GM23248 (cell line): ENCODE measurements at places on chromosomes 5 and 9. TPM values are rescaled to one million over a fixed set of nuclear protein-coding genes. Genes with fewer than 3 reads are reported as not detected.
A peak's percentile ranks its signal among the peaks of the same experiment; 100 is the strongest.

- no peak for DNase-seq
Observed at GRCh38 chr9:26412446-26412845, 480.2 kb downstream of the CAAP1 start.

GRCh38 chr5:157384971-157385709 lies 74.9 kb upstream of the NIPAL4 start:
- DNase-seq = peak; percentile 98

DNA sequence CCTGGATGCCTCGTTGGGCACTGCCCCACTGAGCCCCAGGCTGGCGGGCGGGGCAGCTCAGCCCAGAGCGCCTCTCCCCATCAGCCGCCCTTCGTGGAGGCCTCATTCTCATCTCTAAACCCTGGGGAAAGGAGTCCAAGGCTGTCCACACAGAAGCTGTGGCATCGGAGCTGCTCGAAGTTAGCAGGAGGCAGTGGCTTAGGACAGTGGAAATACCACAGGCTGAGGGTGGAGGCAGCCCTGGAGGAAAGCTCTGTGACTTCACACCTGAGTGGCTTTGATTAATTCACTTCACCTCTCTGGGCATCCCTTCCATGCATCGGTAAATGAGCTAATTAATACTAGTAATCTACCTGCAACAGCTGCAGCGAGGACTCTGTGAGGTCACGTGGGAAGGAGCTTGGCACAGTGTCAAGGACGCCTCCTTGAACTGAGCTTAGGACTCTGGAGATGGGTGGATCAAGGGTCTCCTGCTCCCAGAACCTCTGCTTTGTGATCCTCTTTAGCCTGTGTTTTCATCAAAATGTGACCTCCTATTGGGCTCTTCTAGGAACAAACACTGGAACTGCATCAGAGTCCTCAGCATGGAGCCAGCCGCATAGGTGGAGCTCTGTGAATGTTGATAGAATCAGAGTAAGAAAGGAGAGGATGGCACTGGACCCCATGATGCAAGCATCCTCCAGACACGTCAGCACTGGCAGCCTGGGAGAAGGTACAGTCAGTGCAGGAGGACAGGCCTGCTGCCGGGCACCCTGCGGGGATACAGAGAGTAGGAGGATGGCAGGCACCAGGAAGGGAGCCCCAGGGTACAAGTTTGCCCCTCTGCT lies 842 bp upstream of the ANGPTL2 start:
- no peak for DNase-seq

GRCh38 chr5:61280761-61281427 lies 51.2 kb upstream of the ZSWIM6 start:
- DNase-seq = no peak

The CAMK4 gene
- 3.6 and 3.9 TPM in 2 replicates for total RNA-seq

DNA sequence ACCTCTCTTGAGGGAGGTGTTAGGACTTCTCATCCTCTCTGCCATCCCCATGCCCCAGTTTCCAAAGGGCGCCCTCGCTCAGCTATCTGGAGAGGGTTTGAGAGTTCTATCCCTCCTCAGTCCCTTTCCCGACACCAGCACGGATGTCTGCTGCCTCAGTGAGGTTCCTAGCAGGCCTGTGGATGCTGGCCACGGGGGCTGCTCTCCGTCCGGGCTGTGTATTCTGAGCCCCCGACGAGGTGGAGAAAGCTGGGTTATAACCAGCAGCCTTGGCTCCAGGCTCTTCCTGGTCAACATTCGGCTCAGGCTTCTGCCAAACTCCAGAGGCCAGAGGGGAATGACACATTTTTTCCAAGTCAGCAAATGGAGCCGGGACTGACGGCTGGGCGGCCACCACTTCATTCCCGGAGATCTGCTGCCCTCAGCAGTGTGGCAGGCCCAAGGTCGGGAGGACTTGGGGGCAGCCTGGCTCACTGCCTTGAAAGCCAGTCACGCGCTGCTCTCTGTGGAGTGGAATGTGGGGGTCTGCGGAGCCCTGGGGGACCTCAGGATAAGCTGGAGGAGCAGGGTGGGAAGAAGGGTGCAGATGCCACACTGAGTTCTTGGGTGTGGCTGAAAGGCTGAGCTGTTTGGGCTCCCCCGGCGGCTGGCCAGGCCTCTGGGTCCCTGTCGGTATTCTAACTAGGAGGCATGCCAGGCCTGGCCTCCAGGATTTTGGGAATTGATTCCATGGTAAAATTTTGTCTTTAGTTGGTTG lies 27.4 kb downstream of the PTPA start:
- DNase-seq = peak; percentile 89

DNA sequence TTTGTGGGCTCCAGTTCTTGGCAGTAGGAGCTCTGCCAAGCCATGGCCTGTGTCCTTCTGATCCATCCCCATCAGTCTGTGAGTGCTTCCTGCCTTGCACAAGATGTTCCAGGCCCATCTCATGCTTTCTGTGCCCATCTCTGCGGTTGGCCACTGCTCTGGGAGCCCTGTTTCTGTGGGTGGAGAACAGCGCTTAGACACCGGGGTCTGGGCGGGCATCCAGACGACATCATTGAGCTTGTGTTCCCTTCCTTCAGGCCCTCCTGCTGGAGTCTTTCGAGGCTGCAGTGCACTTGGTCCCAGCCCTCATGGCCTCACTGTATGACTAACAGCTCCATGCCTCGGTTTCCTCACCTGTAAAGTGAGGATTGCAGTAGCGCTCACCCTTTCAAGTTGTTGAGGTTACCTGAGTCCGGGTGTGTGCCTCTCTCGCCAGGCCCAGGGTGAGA lies 14.9 kb upstream of the CARD19 start:
- peak; percentile 54 for DNase-seq

The IL17B gene
- total RNA-seq = not detected in 2 replicates

DNA sequence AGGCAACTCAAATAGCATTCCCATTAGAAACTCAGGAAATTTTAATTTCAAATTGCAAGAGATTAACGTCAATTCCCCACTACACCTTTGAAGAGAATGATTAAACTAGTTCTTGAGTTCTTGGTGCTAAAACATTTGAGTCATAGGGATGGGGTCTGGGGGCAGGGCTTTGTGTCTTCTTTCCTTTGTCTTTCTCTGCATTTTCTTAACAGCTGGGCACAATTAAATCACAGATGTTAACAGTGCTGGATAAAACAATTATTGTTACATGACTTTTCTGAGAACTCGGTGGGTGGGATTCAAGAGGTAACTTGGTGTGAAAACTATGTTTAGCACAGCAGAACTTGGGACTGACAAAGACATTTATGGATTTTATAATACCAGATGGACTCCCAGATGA lies 351.9 kb upstream of the TNC start:
- DNase-seq = peak; percentile 32

DNA sequence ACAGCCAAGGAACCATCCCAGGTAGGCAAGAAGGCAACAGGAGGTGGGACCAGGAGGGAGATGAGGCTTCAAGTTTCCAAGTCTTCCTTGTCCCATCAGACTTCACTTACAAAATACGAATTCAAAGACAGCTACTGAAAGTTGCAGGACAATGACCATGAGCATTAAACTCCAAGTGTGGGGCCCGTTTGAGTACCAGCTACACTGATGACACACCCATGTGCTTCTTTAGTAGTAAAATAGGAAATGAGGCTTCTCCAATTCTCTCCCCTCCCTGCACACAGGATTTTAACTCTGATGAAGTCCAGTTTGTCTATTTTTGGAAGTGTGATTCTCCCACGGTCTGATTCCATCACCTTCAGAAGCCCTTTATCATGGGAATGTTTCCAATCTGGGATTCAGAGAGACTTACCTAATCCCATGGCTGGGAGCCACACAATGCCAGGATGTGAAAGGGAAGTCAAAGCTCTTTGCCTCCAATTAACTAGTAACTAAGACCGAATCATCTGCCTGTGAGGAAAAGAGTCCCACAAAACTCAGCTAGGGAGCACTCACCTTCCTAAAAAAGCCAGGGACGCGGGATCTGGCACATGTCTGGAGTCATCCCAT lies 222.8 kb upstream of the MSX2 start:
- peak; percentile 37 for DNase-seq

The FNIP1 gene
- total RNA-seq = 21.6 and 25.8 TPM in 2 replicates

GRCh38 chr5:169302491-169303118 lies 1.7 kb upstream of the SLIT3 start:
- DNase-seq = peak; percentile 85

GRCh38 chr5:171707442-171707792 lies 78.2 kb upstream of the SMIM23 start:
- DNase-seq = no peak

GRCh38 chr9:111925784-111926183 lies 29.2 kb downstream of the UGCG start:
- DNase-seq = no peak

GRCh38 chr5:1493941-1494340 lies 29.8 kb downstream of the LPCAT1 start:
- no peak for DNase-seq

- DNase-seq = peak; percentile 83
Observed at GRCh38 chr9:136093995-136094881, 851 bp downstream of the NACC2 start.

DNA sequence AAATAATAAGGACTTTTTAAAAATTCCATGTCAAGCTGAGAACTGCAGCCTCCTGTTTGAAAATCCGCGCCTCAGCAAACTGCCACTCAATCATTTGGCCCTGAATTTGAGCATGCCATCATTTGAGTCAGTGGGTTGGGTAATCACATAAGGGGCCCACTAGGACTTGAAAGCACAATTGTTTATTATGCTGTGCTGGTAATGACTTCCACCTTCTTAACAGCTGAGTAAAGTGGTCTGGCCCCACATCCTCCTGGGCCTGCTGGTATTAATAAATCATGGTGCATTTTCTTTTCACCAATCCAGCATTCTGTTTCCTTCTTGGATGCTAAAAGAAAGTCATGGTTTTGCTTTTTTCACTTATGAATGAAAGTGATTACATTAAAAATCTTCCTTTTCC lies 103.0 kb upstream of the CTSL start:
- DNase-seq = no peak

DNA sequence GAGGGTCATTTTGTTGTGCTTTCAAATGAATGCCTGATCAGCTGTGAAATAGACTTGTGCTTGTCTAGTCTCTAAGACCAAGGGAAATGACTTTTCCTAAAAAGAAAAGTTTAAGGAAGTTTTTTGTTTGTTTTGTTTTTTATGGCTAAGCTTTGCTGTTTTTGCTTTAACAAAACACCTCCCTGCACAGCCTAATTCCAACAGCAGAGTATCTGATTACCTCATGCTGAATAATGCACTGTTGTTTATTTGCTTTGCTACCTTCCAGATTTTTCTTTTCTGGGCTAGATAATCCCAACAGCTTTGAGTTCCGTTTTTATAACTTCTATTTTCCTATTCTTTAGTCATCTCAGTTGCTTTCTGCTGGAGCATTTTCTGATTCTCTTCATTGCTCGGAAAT lies 95.8 kb downstream of the AOPEP start:
- peak; percentile 64 for DNase-seq

The NPDC1 gene
- 41.9 and 43.1 TPM in 2 replicates for total RNA-seq

The SLC6A19 gene
- not detected in 2 replicates for total RNA-seq

The VCAN gene
- total RNA-seq = 241 and 327 TPM in 2 replicates

DNA sequence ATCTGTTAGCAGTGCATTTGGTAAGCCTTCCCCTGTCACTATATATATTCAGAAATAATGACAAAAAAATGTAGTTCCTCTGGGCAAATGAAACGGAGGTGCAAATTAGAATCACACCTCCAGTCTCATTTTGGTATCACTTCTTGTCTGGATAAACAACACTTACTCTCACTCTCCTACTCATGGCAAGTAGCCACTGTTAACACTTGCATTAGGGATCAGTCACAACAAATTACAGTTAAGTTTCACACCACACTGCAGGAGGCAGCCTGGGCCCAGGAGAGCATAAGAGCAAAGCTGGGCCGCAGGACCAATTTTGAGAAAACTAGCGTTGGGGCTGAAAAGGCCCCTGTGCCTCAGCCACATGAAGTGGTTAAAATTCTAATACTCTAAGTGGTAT lies 161.0 kb downstream of the ELAVL2 start:
- no peak for DNase-seq

GRCh38 chr5:7464182-7464581 lies 68.2 kb downstream of the ADCY2 start:
- no peak for DNase-seq

DNA sequence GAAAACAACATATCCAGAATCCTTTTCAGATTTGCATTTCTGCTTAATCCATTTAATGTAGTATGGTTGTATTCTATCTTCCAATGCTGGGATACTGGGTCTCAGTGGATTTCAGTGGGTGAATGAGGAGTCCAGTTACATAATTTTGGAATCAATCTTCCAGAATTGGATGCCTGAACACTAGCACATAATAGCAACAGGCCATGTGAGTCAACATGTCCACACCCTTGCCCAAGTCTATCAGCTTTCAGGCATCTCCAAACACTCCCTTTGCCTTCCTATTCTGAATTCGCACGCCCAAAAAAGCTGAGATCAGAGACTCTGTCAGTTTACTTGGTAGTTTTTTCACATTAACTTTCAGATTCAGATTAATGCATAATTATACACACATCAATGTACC lies 202.6 kb downstream of the TSSK1B start:
- peak; percentile 80 for DNase-seq

GRCh38 chr5:82347201-82347865 lies 69.2 kb upstream of the RPS23 start:
- DNase-seq = peak; percentile 93

GRCh38 chr9:95061916-95062595 lies 255.5 kb downstream of the FANCC start:
- DNase-seq = no peak

GRCh38 chr5:87909382-87909781 lies 359.3 kb downstream of the TMEM161B start:
- DNase-seq = no peak

DNA sequence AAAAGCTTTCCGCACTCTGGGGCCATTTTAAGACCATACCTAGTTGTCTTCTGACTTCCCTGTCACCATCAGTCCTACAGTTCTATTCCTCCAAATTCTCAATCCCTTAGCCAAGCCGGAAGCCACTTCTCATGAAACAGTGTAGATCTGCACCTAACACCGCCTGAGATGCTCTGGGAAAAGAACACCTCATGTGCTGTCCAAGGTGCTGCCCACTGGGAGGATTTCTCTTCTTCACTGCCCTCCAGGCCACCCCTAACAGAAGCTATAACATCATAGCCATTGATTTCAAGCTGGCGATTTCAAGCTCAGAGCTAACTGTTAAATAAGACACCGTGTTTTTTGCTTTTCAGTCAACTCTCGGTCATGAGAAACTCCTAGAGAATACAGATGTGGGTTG lies 559.3 kb downstream of the CCDC171 start:
- peak; percentile 26 for DNase-seq
